ENCODE measurements at places on chromosomes 7 and 10. TPM values are rescaled to one million over a fixed set of nuclear protein-coding genes. Genes with fewer than 3 reads are reported as not detected.

DNA sequence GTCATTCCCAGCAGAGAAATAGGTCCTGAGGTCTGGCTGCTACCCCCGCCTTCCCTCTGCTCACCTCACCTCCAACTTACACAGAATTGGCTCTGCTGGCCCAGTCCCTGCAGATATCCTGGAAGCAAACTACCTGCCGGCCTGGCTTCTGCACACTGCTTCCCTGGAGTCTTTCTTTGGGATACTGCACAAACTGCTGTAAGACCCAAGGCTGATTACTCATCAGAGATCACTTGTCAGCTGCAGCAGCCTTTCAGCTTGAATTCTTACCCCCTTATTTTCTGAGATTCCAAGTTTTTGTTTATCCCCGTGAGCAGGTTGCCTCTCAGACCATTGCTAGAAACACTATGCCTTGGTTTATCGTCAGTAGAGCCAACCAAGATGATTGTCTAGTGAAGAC lies 426.4 kb downstream of the PHTF2 start:
- H3K36me3 ChIP-seq = no peaks in the 10 kb centered on the region
- no peak for DNase-seq
- H3K27me3 ChIP-seq = no peaks in the 10 kb centered on the region
- H3K4me1 ChIP-seq = no peaks in the 10 kb centered on the region

Gene CTTNBP2
- total RNA-seq = not detected

Gene FAM13C
- not detected for total RNA-seq

GRCh38 chr7:2036786-2037185 lies 196.0 kb downstream of the MAD1L1 start:
- no peaks in the 10 kb centered on the region for H3K27me3 ChIP-seq
- no peak for DNase-seq
- peak overlapping the region; percentile 93 for H3K27ac ChIP-seq
- peaks cover 52% of the 10 kb centered on the region for H3K4me1 ChIP-seq

Gene ADCYAP1R1
- total RNA-seq = not detected

Gene WNT8B
- 0.40 TPM for total RNA-seq

DNA sequence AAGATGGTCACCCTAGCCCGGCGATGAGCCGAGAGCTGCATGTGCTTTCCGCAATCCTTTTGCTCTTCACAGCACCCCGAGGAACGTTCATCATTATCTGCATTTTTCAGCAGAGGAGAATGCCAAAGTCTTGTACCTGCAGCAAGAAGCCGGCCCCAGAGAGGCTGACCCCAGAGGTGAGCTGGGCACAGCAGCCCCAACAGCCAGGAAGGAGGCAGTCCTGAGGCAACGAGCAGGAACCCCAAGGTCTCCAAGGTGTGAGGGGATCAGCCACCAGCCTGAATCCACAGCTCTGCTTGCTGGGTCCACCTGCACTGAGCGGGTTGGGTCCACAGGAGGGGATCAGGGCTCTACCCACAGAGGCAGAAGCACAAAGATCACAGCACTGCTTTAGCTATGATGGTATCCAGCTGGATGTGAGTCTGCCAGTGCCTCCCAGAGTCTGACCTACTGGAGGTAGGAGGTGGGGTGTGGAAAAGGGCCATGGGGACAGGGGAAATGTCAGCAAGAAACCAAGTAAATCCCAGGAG lies 16.8 kb upstream of the GDF10 start:
- no peaks in the 10 kb centered on the region for H3K36me3 ChIP-seq
- peak overlapping the region; percentile 71 for H3K27ac ChIP-seq
- H3K4me3 ChIP-seq = no peak overlapping the region
- H3K27me3 ChIP-seq = no peaks in the 10 kb centered on the region
- DNase-seq = no peak

DNA sequence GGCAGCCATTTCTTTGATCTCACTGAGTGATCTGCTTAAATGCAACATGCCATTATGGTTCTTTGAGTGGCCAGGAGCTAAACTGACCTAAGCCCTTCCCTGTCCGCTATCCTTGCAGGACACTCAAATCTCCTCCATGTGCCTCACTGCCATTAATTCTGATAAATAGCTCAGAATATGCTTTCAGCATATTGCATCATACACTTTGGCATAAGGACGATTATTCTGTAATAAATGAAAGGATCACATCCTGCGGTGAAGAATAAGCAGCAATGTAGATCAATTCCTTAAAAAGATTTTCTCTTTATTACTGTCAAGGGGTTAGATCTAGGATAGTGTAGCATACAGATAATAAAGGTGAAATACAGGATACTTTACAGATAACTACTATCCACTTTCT lies 231.8 kb upstream of the CTBP2 start:
- no peaks in the 10 kb centered on the region for H3K36me3 ChIP-seq
- H3K4me1 ChIP-seq = no peaks in the 10 kb centered on the region
- no peak overlapping the region for H3K4me3 ChIP-seq

- H3K36me3 ChIP-seq = no peaks in the 10 kb centered on the region
- no peak overlapping the region for H3K27ac ChIP-seq
- DNase-seq = no peak
Measured at GRCh38 chr10:126521399-126521798, 133.1 kb upstream of the ADAM12 start.

Gene DHX32
- 9.6 TPM for total RNA-seq

DNA sequence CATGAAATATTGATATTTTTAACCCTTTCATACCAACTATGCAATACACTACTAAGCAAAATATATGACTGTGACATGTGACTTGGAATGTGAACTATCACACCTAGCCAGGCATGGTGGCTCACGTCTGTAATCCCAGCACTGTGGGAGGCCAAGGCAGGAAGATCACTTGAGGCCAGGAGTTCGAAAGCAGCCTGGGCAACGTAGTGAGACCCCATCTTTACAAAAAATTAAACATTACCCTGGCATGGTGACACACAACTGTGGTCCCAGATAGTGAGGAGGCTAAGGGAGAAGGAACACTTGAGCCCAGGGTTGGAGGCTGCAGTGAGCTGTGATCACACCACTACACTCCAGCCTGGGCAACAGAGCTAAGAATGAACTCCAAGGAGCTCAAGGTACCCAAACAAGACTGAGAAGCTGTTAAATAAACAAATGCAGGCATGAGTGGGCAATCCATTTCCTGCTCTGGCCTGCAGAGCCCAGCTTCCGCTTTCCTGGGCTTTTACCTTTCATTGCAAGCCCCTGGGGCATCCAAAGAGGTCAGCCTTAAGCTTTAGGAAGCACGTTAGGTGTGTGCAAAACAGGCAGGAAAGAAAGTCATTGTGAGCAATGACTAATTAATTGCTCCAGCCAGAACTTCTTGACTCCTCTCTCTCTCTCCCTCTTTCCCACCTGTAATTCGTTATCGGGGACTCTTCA lies 162.1 kb upstream of the FOXK1 start:
- H3K36me3 ChIP-seq = no peaks in the 10 kb centered on the region
- H3K4me1 ChIP-seq = no peaks in the 10 kb centered on the region
- peaks cover 4% of the 10 kb centered on the region for H3K27me3 ChIP-seq
- DNase-seq = no peak
- H3K27ac ChIP-seq = no peak overlapping the region

GRCh38 chr10:132534391-132535064 lies 3.1 kb upstream of the INPP5A start:
- H3K27me3 ChIP-seq = peaks cover 10% of the 10 kb centered on the region
- H3K4me1 ChIP-seq = peaks cover 23% of the 10 kb centered on the region
- no peak overlapping the region for H3K27ac ChIP-seq

DNA sequence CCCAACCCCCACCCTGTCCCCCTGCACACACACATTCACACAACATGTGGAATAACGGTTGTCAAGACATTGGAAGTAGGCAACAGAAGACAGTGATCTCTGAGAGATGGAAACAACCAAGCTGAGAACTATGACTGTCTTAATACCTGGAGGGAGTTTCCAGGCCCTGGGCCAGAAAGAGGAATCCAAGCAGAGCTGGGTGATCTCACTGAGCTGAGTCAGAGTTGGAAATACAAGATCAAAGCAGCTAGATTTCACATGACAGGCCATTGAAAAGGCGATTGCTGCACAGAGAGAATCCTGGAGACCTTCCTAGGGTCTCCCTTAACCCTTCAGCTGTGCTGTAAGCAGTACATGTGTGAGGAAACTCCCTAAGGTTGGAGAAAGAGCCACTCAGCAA lies 165.8 kb upstream of the PRSS1 start:
- no peak overlapping the region for H3K27ac ChIP-seq
- no peaks in the 10 kb centered on the region for H3K36me3 ChIP-seq
- no peaks in the 10 kb centered on the region for H3K27me3 ChIP-seq

DNA sequence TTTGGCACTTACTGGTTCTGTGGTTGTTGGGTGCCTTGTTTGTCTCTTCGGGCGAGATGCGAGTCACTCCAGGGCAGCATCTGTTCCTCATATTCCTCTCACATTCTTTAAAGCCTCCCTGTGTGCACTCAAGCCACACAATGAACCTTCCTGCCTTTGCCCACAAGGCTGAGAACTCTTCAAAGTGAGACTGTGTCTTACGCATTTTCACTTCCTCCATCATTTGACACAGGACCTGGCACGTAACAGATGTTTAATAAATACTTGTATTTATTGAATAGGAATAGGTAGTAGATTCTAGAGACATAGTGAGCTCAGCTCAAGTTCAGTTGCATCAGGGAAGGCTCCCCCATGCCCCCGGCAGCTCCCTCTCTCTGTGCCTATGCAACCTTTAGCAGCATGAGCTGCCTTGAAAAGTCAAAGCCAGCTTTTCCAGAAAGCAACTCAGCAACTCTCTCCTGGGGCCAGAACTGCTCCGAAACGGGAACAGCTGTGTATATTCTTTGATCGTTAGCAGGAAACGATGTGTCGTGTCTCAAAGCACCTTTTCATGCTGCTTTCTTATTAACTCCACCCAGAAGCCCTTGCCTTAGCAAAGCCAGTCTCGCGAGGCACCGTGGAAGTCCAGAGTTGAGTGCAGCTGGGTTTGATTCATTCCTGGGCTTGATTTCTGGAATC lies 97.5 kb downstream of the PFKFB3 start:
- peaks cover 10% of the 10 kb centered on the region for H3K36me3 ChIP-seq
- peak overlapping the region; percentile 82 for H3K27ac ChIP-seq
- DNase-seq = peak; percentile 41

Gene GNAT3
- total RNA-seq = not detected

DNA sequence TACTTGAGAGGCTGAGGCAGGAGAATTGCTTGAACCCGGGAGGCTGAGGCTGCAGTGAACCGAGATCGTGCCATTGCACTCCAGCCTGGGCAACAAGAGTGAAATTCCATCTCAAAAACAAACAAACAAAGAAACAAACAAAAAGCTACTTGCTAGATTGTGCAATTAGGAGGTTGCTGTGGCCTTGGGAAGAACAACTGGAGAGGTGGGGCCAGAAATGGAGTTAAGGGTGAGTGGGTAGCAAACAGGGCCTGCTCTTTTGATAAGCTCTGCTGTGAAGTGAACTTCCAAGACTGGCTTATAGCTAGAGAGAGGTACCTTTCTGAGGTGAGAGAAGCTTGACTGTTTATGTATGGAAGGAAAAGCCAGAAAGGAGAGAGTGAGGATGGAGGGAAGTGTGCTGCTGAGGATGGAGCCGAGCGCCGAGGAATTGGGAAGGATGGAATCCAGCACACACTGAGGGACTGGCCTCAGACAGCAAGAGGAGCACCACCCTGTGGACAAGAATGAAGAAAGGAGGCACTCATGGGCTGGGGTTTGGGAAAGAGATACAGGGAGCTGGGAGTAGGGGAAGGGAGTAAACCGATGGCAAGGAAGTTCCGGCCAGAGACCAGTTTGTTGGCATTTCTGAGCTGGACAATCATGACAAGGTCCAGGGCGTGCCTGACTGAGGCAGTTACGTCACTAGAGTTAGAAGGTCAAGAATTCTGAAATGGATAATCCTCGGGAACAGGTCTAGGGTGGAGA lies 7.0 kb upstream of the RPEL1 start:
- H3K36me3 ChIP-seq = no peaks in the 10 kb centered on the region
- H3K27me3 ChIP-seq = no peaks in the 10 kb centered on the region
- no peak overlapping the region for H3K4me3 ChIP-seq
- no peak for DNase-seq
- peak overlapping the region; percentile 25 for H3K27ac ChIP-seq
- H3K4me1 ChIP-seq = peaks cover 21% of the 10 kb centered on the region

Gene HABP2
- total RNA-seq = not detected

Gene NKX1-2
- not detected for total RNA-seq

Gene TFR2
- 9.8 TPM for total RNA-seq

GRCh38 chr10:95832216-95833041 lies 75.3 kb upstream of the CC2D2B start:
- H3K36me3 ChIP-seq = no peaks in the 10 kb centered on the region
- H3K4me3 ChIP-seq = no peak overlapping the region
- no peak overlapping the region for H3K27ac ChIP-seq
- no peaks in the 10 kb centered on the region for H3K27me3 ChIP-seq
- no peak for DNase-seq
- no peaks in the 10 kb centered on the region for H3K4me1 ChIP-seq

Gene ADARB2
- total RNA-seq = 0.17 TPM

Gene PHYHIPL
- not detected for total RNA-seq

DNA sequence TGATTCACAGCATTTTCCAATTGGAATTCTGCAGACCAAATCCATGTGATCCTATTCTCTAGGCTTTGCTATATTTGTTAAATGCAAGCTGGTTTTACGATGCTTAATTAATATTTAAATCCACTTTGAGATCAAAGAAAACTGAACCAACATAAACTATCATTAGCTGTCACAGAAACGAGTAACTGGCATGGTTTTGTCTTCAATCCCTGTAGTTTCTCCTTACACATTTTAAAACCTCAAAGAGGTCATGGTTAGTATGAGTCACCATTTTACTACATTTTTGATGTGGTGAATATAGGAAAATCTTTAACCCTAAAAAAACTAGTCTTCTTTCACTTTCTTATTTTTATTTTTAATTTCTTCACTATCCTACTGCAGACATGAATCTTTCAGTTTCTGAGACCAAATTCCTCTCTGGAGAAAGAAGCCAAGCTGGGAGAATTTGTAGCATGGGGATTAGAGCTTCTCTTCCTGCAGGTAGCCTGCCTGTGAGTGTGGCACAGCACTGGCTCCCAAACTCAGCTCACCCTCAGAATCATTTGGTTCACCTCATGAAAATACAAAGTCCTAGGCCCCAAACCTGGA lies 8.7 kb upstream of the LIPM start:
- DNase-seq = no peak
- peaks cover 31% of the 10 kb centered on the region for H3K27me3 ChIP-seq
- H3K4me3 ChIP-seq = no peak overlapping the region
- H3K4me1 ChIP-seq = peaks cover 26% of the 10 kb centered on the region
- no peaks in the 10 kb centered on the region for H3K36me3 ChIP-seq

GRCh38 chr7:142746264-142746663 lies 3.0 kb upstream of the PRSS1 start:
- no peak overlapping the region for H3K4me3 ChIP-seq
- H3K27me3 ChIP-seq = no peaks in the 10 kb centered on the region
- DNase-seq = no peak
- no peak overlapping the region for H3K27ac ChIP-seq

Gene CAMK2B
- not detected for total RNA-seq

Gene TFEC
- total RNA-seq = 0.17 TPM

GRCh38 chr10:121833387-121833786 lies 94.4 kb downstream of the ATE1 start:
- no peak overlapping the region for H3K27ac ChIP-seq

All from activated CD4-positive, alpha-beta T cell treated with anti-CD3 and anti-CD28 coated beads, Interleukin-2, amount 10 ng/mL, durations not matched to agents 7 days and 5 days (primary cell).